ENCODE measurements at places on chromosomes 5 and 9. TPM values are rescaled to one million over a fixed set of nuclear protein-coding genes. Genes with fewer than 3 reads are reported as not detected.

The KLHL3 gene
- total RNA-seq = 9.4 TPM

The SLC34A1 gene
- total RNA-seq = 0.16 TPM

The SPAAR gene
- total RNA-seq = not detected

The SCGB3A1 gene
- not detected for total RNA-seq

The MLANA gene
- not detected for total RNA-seq

The IL17B gene
- not detected for total RNA-seq

The TRPM6 gene
- total RNA-seq = not detected

The WNT8A gene
- total RNA-seq = not detected

The CDO1 gene
- 27.6 TPM for total RNA-seq

The MAP1B gene
- total RNA-seq = 256 TPM

All from neural crest cell (in vitro differentiated cells).